Esophagus squamous epithelium (tissue), 5 donors: ENCODE measurements at places on chromosomes 2 and 18.

- no peak for DNase-seq
Measured at GRCh38 chr2:11286749-11287148, 57.7 kb downstream of the ROCK2 start.

- DNase-seq = peak; percentile 78
Measured at GRCh38 chr18:158128-159036, at the start of gene USP14. Gene USP14, plus strand, starts transcription at chr18:158557. Its CDS starts 142 bp downstream, at chr18:158699.

DNA sequence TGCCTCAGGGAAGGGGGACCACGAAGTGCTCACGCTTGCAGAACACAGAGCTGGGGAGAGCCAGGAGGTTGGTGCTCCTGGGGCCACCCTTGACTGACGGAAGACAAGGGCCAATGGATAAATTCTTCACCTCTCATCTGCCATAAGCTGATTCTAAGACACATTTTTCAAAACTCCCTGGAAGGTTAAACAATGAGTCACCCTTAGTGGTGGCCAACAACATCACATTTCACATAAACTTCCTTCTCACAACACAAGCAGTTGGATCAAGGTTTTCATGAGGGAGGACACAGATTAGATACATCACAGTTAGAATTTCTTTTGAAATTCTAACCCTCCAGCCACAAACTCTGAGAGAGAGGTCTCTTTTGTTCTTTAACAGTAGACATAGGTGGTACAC, 713.6 kb upstream of the POU3F3 start:
- no peak for DNase-seq

DNA sequence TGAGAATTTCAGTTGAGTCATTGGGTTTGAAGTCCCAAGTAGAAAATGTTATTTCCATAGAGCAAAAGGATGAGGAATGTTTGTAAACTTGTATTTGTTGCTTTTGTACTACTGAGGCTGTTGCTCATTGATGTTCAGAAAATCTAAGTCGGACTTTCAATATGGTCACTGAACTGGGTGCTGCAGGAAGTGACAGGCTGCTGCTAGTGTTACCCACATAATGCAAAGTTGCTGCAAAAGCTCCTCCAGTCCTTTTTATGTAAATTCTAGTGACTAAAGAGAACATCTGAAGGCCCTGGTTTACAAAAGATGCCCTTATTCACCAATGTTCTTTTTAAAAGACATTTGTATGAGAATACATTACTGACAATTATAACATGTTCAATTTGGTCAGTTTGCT, 131.1 kb upstream of the FAM98A start:
- DNase-seq = no peak

GRCh38 chr2:72788756-72789155, 37.1 kb downstream of the EXOC6B start:
- DNase-seq = no peak

GRCh38 chr2:196846295-196846694, 37.1 kb upstream of the C2orf66 start:
- no peak for DNase-seq

GRCh38 chr2:42886921-42887320, 94.5 kb upstream of the HAAO start:
- DNase-seq = no peak

DNA sequence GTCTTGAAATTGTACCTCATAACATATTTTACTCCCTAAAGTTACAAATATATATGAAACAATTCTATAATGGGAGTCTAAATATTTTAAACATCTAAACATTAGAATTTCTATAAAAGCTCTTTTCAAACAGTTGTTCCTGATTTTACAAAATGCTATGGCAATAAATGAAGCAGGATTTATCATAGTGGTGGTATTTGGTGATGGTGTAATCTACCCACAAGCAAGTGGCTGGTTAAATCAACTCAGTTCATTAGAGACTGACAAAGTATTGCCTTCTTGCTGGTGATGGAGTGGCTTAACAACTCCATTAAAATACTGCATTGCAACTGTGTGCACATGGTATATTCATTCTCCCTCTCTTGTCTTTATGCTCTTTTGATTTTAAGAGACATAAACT, 138.9 kb downstream of the PMAIP1 start:
- DNase-seq = no peak

- DNase-seq = no peak
Measured at GRCh38 chr18:32730068-32730467, 42.8 kb downstream of the KLHL14 start.

- no peak for DNase-seq
Measured at GRCh38 chr2:127683757-127684156, 8.4 kb upstream of the LIMS2 start.

DNA sequence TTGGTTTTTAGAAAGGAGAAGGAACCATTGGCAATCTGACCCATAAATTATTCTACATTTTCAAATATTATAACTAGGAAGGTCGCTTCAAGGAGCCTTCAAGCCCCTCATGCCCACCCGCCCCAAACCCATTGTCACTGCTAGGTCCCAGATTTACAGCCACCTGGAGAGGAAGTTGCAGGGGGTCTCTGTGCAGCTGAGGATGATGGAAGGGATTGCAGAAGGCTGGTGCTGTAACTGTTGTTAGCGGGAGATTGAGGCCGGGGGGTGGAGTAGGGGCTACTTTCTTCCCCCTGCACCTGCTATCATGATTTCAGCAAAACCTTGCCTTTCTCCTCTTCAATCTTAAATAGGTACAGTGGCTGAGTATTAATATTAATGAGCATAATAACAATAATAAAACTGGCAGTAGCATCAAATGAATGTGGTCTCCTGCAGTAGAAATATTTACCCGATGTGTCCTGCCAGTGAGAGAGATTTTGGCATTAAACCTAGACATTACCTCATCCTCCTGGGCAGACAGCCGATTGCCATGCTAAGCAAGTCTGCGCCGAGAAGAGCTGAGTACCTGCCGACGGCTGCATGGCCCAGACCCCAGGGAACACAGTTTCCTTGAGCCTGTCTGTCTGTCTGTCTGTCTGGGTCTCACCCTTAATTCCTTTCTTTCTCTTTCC, 225.4 kb downstream of the FAM210A start:
- DNase-seq = no peak

- DNase-seq = no peak
Measured at GRCh38 chr18:44723411-44723810, 42.7 kb downstream of the SETBP1 start.

- no peak for DNase-seq
Measured at GRCh38 chr2:181264001-181264400, 193.2 kb upstream of the ITGA4 start.

DNA sequence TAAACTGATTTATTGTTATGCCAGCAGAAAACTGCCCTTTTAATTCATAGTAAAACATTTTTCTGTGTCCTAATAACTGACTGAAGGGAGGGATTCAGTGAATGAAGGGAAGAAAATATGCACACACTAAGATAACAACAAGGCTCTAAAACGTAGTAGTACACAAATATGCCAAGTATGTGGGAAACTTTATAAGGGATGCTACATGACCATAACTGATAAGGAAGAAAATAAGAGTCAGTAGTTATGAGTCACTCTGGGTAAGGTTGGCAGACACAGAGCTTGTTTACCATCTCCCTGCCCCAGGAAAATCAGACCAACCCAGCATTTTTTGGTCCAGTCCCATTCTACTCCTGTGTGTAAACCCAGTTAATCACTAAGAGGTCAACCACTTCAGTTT, 124.2 kb downstream of the RPRM start:
- DNase-seq = no peak

DNA sequence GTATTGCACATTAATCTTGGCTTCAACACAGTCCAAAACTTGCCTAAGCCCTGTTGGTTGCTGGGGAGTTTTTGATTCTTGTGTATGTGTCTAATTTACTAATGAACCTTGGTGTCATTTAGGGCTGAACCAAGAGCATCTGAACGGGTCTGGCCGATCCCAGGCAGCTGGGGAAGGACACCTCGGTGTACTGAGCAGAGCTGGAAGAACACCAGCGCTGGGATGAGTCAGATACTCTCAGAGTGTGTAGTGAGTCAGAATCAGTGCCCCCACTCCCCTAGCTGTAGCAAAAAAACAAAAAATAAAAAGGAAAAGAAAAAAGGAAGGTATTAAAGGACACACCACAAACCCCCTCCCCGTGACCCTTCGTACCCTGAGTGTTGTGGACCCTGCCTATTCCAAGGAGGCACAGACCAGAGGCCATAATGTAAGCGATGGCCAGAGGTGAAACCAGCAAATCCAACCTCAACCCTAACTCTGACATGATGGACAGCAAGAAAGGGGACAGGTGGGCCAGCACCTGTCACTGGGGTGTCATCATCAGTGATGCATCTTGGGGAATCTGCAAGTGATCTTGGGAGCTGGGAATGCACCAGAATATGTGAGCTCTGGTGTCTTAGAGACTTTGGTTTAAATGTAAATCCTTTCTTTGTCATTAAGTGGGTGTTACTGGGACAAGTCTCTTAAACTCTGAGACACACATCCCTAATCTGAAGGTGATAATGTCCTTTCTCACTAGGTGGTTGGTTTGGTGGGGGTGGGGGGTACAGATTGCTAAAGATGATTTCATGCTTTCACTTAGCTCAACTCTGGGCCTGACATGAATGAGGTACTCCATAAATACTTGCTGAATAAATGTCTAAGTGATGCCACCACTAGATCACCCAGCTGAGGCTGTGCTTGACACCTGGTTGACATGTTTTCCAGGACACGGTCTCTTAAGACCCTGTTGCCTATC, 34.2 kb upstream of the NCOA1 start:
- no peak for DNase-seq

- DNase-seq = no peak
Measured at GRCh38 chr2:214277880-214278279, 133.0 kb upstream of the VWC2L start.

- no peak for DNase-seq
Measured at GRCh38 chr2:31710121-31710520, 129.4 kb upstream of the SRD5A2 start.

- DNase-seq = no peak
Measured at GRCh38 chr2:187574969-187575750, 20.9 kb upstream of the TFPI start.

DNA sequence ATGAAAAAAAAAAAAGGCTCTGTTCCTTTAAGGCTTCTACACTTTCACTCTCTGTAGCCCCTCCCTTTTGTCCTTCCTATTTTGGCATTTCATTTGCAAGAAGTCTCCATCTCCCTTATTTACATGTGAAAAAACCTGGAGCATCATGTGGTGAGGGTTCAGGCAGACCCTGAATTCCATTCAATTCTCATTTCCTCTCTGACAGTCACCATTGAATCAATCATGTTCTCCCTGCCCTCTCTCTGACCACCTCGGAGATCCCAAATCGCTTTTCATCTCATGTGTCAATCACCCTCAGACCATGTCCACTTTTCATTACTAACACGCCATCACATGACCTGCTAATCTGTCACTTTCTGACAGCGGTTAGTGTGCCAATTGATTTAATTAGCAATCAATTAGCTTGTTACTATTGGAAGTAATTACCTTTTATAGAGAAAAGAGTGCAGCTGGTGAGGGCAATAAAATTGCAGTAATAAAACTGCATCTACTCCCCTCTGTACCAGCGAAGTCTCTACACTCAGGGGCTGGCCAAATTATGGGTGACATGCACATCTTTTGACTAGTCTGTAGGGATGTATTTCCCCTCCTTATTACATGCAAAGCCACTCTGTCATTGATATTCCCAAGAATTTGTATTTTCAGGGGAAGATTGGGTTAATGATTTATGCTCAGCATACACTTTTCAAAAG, 317.4 kb downstream of the EN1 start:
- DNase-seq = no peak

GRCh38 chr2:219440388-219441256, 6.0 kb downstream of the SPEG start:
- no peak for DNase-seq

DNA sequence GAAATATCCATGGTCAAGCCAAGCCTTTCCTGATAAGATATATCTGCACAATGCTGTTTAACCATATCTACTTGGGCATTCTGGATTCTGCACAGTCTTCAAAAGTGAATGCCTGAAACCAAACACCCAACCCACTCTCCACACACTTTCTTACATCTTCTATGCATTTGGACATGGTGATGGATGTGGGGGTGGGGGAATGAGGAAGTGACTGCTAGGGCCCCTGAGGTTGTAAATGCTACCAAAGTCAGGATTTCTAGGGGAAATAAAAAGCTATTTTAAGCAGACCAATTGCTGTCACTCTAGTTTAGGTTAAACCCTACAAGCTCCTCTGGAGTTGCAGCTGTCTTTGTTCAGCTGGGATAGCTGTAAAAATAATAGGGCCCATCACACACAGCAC, 26.7 kb upstream of the TGFA start:
- DNase-seq = no peak
